HFF-Myc (cell line): ENCODE measurements at places on chromosomes 6 and 20.

DNA sequence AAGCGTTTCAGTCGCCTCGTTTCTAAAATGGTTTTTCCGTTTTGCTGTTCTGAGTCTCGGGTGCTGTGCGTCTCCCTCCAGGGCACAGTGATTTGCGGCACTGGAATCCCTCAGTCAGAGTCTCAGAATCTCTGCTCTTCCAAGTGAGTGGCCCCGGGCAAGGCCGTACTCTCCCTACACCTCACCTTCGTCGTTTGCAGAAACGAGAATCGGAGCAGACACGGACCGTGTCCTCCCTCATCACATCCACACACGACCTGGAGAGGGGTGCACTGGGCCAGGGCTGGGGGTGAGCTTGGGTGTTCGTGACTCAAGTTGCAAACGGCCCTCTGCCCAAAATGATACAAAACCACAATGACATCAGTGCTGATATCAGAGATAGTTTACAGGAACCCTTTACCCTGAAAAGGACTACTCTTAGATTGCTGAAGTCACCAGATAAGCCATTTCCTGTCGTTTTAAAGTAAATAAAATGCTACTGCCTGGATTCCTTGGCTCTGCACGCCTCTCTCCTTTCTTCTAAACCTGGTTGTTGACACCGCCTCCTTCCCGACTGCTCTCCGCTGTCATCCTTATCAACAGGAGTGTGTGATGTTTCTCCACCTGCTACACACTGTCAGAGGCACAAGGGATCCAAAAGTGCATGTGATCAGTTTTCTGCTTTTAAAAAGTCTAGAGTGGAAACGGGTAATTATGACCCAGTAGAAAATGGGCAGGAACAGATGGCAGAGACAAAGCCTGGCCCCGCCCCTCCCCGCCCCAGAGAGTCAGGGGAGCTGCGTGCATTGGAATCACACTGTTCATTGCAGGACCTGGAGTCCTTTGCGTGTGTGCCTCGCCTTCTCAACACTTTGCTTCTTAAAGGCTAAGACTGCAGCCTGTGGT is 38.4 kb downstream of the KIF25 start:
- DNase-seq = no peak

DNA sequence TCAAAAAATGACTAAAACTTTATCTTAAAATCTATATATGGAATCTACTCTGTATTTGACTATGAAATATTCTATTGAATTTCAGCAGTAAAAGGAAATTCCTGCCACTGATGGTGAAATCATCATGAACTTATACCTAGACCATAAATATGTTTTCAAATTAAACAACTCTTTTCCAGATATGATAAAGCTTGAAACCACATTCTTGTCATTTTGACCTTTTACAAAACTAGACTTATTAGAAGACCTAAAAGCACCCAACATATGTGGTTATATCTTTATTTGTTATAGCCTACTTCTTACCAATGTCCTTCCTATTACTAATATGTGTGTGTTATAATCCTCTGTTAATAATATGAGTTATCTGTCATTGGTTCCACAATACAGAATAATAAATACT is 35.3 kb downstream of the FRK start:
- DNase-seq = no peak

GRCh38 chr6:27214126-27214601 is 33.3 kb upstream of the PRSS16 start:
- no peak for DNase-seq

GRCh38 chr6:29553268-29554057 is 6.1 kb downstream of the UBD start:
- peak; percentile 11 for DNase-seq

DNA sequence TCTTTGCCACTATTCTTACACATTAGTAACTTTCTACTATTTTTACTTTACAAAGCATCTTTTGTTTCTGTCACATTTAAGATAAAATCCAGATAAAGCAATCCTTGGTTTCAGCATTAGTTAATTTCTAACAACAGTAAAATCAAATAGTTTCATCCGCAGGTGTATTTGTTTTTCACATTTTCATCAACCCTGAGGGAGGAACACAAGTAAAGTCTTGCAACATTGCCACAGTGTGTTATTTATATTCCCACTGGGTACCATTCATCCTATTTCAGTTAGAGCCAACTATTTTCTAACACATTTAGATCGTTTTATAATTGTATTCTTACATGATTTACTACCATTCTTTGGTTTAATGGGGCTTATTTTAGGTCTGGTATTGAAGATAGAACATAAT is 908.7 kb upstream of the CITED2 start:
- no peak for DNase-seq

- no peak for DNase-seq
Measured at GRCh38 chr20:19019734-19020364, 192.6 kb upstream of the SLC24A3 start.

DNA sequence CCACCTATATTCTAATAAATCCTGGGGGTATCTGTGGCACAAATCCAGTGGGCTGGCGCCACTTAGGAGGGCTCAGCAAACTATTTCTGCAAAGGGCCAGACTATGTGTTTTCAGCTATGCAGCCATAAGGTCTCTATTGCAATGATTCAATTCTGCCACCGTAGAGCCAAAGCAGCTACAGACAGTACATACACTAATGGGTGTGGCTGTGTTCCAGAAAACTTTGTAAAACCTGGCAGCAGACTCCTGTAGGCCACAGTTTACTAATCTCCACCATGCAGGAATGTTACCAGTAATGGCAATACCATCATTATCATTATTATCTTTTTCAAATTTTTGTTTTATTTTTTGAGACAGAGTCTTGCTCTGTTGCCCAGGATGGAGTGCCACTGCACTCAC is 65.7 kb downstream of the SULF2 start:
- no peak for DNase-seq

DNA sequence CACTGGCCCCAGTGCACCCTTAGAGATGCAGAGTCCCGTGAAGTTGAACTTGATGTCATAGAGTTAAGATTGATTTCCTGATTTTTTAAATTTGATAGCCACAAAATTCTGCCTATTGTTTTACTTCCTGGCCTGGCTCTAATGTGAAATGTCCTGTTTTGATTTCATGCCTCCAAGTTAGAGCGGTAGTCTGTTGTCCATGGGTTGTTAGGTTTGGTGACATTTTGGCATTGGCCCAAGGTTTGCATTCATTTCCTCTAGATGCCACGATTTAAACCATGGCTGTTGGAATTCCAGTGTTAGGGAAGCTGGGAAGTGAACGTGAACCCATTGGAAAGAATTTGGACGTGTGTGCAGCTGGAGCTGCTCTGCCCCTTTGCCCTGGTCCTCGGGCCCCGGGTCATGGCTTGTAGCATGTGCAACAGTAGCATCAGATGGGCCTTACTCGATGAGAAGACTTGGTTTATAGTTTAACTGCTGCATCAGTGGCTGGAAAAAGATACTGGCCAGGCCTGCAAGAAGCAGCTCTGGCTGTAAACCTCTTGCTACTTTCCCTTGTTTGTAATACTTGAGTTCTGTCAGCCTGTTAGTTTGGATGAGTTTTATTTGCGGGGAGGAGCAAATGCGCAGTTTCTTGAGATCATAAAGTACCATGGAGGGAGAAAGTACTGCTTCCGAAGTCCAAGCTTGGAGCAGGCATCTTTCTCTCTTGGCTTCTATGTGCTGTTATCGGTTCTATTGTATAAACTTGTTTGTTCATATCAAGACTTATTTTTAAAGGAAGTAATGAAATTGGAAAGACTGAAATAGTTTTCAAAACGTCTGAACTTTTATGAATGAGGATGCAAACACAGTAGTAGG is 121.4 kb upstream of the CLDN20 start:
- DNase-seq = no peak

- DNase-seq = no peak
Measured at GRCh38 chr20:49426395-49426794, 56.1 kb downstream of the KCNB1 start.

GRCh38 chr6:115832786-115833185 is 227.9 kb downstream of the FRK start:
- no peak for DNase-seq

GRCh38 chr20:2131366-2131765 is 29.7 kb downstream of the STK35 start:
- no peak for DNase-seq
